ENCODE measurements at places on chromosomes 12 and 14. TPM values are rescaled to one million over a fixed set of nuclear protein-coding genes. Genes with fewer than 3 reads are reported as not detected.

MYH7 gene
- polyA plus RNA-seq = not detected

NYNRIN gene
- polyA plus RNA-seq = 10.1 TPM

ERO1A gene
- 21.0 TPM for polyA plus RNA-seq

BTBD6 gene
- 41.9 TPM for polyA plus RNA-seq

PTPRQ gene
- polyA plus RNA-seq = 13.3 TPM

SERPINA12 gene
- polyA plus RNA-seq = not detected

GRCh38 chr14:103016071-103016470 is 41.3 kb downstream of the CDC42BPB start:
- DNase-seq = no peak

DNA sequence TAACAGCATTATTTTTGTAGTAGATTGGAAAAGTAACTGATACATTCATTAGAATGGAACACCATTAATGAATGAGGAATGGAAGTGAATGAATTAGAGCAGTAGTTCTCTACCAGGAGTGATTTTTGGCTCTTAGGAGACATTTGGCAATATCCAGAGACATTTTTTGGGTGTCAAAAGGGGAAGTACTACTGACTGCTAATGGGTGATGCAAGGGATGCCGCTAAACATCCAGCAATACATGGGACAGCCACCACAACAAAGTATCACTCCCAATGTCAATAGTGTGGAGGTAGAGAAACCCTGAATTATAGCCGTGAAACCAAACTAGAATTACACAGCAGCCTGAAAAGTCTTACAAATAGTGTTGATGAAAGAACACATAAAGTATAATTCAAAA is 1.5 kb downstream of the CHURC1 start:
- no peak for DNase-seq

- DNase-seq = no peak
Measured at GRCh38 chr14:77923131-77923936, 123.4 kb downstream of the ADCK1 start.

DNA sequence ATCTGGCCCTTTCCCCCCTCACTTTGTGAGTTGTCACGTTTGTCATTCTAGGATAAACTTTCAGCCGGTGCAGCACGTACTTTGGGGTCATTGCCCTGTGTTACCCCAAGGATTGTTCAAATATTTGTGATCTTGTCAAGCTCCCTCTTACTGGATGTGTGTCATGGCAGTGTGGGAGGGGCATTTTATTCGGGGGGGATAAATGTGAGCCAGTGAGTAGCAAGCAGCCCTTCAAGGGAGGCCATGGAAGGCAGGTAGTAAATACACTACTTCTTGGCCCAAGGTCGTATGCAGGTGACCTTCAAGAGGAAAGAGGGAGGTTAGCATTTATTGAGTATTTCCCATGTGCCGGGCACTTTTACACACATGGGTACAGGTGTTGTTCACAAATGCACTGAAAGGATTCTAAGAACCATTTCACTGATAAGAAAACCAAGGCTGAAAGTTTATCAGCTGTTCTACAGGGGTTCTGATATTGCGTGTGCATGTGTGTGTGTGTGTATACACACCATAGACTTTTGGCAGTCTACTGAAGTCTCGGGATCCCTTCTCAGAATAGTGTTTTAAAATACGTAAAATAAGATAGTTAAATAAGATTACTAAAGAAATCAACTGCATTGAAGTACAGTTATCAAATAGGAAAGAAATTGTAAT is 410.3 kb upstream of the TBX3 start:
- no peak for DNase-seq

DNA sequence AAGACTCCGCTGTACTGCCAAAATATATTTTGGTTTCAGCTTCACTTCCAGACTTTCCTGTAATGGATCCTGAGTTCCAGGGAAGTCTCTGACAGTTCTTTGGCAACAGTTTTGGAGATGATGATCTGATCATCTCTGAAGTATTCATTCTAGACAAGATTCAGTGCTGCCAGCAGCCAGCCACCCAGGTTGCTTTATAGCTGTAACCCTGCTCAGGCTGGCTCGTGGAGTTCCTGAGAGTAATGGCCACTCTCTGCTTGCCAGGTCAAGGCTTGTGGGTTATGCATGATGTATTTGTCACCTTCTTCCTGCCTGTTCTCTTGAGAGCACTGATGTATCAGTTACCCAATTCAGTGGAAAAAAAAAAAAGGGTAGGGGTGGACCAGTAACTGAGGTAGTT is 124.3 kb downstream of the PPHLN1 start:
- no peak for DNase-seq

DNA sequence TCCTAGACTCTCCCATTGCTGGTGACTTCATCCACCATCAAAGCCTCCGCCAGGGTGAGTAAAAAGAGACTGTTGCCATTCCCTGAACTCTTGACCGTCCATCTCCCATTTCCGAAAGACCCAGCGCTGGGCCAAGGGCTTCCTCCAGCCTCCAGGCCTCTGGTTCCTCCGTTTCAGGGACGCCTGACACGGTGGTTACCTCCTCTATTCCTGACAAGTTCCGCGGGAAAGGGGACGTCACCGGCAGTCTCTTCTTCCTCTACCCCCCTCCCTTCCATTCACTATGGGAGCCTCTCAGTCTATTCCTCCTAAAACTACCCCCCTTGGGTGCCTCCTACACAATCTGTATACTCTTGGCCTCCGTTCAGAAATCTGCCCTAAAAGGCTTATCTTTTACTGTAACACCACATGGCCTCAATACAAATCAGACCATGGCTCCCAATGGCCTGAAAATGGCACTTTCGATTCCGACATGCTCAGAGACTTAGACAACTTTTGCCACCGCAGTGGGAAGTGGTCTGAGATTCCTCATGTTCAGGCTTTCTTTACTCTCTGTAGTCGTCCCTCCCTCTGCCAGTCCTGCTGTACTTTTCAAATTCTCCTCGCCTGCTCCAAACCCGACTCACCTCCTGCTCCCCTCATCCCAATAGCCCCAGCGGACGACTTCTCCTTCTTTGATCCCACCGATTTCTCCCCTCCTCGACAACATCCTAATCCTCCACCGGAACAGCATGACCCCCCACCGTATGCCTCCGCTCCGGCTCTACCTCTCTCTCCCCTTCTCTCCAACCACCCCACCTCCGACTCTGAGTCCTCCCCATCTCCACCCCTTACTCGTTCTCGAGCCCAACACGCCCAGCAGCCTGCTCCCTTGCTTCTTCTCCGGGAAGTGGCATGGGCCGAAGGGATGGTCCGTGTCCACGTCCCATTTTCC is 70.4 kb downstream of the MOK start:
- no peak for DNase-seq

DNA sequence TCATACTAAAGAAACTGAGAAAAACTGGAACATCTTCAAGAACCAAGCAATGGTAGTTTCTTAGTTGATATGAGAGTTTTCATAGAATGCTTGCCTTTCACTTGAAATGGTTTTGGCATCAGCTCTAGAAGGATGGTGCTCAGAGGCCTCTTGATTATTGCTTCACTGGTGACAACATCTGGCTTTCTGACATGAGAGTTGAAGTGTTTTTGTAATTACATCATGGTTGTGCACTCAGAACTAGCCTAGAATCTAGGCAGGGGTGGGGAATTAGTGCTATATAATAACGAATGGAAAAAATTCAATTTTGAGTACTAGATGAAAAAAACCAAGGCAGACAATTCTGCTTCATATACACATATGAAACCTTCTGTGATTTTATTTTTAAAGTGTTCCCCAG is 172.8 kb upstream of the LMNTD1 start:
- DNase-seq = peak; percentile 43

- DNase-seq = no peak
Measured at GRCh38 chr12:132386926-132387497, 57.6 kb upstream of the GALNT9 start.

DNA sequence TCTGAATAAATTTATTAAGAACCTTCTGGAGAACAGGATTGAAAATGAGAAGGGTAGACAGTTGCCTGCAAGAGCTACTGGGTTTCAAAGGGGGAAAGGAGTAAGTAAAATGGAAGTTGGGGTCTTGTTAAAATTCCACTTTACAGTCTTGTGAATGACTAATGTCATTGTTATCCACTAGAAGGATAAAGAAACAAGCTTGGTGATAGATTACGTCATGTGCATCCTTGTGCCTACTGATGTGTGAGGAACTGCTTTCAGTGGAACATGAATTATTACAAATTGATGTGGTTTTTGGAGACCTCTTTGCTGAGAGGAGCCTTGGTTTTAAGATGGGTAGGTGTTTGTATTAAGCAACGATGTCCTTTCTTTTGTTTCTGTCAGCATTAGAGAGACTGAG is 272.5 kb upstream of the PRICKLE1 start:
- DNase-seq = no peak

DNA sequence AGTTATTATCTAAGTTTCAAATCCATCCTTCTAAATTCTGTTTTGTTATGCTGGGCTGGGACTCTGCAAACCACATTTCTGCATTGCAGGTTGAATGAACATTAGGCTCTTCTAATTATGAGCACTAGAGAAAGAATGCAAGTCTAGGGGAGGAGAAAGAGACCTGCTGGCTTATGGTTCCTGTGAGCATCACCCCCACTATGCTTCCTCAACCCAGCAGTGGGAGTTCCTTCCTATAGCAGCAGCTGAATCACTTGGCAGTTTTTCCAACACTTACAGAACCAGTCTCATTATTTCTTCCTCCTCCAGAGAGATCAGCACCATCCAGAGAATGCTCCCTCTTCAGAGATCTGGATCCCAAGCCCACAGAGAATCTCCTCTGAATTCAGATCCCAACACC is 297.7 kb upstream of the CLEC14A start:
- DNase-seq = no peak

DNA sequence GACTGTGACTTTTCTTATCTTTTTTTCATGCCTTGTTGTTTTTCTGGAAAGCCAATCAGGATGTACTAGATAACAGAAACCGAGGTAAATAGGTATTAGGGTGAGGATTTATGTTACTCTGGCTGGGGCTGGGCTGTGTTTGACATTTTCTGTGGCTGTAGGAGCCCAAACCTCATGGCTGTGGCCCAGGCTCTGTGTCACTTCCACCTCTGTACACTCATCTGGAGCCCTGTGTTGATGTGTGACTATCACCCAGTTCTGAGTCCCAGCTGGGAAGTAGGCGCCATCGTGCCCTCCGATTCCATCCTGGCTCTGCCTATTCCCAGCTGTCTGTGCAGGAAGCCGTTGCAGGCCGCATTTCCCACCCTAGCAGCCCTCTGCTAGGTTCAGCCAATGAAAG is 1.6 kb upstream of the HHIPL1 start:
- DNase-seq = no peak

GRCh38 chr14:58138031-58138713 is 13.8 kb downstream of the ARMH4 start:
- no peak for DNase-seq

- DNase-seq = no peak
Measured at GRCh38 chr12:28390761-28391385, 200.6 kb downstream of the CCDC91 start.

- no peak for DNase-seq
Measured at GRCh38 chr14:75497701-75498100, 24.6 kb upstream of the BATF start.

- DNase-seq = no peak
Measured at GRCh38 chr14:96484399-96484798, 17.8 kb upstream of the PAPOLA start.

DNA sequence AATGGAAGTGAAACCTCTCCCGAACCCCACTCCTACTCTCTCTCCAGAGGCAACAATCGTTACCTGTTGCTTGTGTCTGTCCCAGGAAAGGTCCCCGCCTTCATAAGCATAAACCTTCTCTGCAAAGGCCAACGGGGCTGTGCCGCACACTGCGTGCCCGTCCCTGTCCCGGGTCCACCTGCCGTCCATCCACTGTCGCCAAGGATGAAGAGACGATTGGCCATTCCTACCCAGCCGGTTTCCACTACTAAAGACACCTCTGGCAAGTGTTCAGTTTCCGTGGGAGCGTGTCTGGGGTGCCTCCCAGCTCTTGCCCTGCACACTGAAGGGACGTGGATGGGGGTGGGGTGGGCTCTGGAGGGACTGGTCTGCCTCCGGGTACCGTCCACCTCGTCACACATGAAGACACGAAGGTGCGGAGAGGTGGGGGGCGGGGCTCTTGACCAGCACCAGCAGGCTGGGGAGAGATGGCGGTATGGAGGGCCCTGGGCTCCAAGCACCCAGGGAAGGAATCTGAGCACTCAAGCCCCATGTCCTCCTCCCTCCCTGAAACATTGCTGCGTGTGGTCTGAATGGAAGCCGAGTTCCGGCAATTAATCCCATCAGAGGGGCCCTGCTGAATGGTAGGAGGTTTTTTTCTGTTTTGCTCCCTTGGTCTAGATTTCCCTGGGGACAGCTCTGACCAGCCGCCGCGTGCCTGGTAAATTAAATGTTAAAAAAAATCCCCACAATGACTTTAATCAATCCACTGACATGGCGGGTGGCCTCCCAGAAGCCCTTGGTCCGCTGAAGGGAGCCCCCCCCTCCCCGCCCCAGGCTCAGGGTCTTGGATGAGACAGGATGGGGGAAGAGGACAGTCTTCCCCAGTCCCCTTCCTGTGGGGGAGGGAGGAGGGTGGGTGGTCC is 4.1 kb upstream of the KIF26A start:
- no peak for DNase-seq

Data from BJ (cell line).